ENCODE measurements at places on chromosomes 12 and 14. TPM values are rescaled to one million over a fixed set of nuclear protein-coding genes. Genes with fewer than 3 reads are reported as not detected.

GUCY2C gene
- 1.3 TPM for total RNA-seq

CD163L1 gene
- total RNA-seq = 14.9 TPM

BEGAIN gene
- 0.64 TPM for total RNA-seq

POLE2 gene
- total RNA-seq = 5.6 TPM

DIO2 gene
- total RNA-seq = 2.3 TPM

ARHGAP5 gene
- total RNA-seq = 115 TPM

SMCO3 gene
- not detected for total RNA-seq

NAB2 gene
- 9.0 TPM for total RNA-seq

KRT74 gene
- total RNA-seq = not detected

LAG3 gene
- total RNA-seq = 0.44 TPM

KCNA1 gene
- 1.3 TPM for total RNA-seq

MARS1 gene
- 65.9 TPM for total RNA-seq

Data from breast epithelium (tissue), 4 donors.